ENCODE measurements at places on chromosomes 6 and 20. TPM values are rescaled to one million over a fixed set of nuclear protein-coding genes. Genes with fewer than 3 reads are reported as not detected.

Gene NFATC2
- 0.30 TPM for total RNA-seq

Gene UBD
- not detected for total RNA-seq

Gene BPI
- 0.30 TPM for total RNA-seq

Gene CST4
- total RNA-seq = 0.33 TPM

Data from smooth muscle cell of the pulmonary artery (primary cell).